Stimulated activated CD4-positive, alpha-beta T cell treated with anti-CD3 and anti-CD28 coated beads, Interleukin-12 subunit alpha, Interleukin-12 subunit beta, amount 100 ng/mL, for 48 hours (primary cell): ENCODE measurements at places on chromosomes 3 and 15.

DNA sequence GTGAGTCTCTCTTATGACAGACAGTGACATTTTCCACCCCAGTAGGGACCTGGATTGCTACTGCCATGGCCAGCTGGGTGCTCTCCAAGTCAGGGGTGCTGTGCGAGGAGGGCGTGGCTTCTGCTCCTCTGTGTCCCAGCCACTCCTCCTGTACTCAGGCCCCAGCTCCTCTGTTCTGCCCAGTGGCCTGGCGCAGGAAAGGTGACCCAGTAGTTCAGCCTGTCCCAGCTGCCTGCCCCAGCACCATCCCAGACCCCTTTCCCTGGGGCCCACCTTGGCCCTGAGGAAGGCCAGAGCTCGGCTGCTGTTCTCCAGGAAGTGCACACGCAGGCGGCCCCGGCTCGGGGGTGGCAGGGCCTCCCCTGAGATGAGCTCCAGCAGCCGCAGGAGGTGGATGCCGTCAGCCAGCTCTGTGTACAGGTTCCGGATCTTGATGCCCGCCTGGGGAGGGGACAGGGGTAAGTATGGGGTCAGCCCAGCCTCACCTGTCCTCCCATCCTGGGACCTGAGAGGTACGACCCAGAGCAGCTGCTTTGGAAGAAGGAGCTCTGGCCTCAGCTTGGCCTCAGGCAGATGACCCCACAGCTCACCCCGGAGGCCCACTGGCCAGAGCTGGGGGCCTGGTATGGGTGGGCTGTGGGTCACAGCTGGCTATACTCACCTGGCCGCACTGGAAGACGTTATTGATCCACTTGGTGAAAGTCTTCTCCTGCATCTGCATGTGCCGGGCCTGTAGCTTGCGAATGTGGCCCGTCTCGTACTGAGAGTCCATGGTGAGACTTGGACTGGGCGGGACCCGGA lies 1.0 kb downstream of the SPTBN5 start:
- no peak for DNase-seq

- no peak for DNase-seq
Measured at GRCh38 chr3:63980019-63980418, 43.3 kb downstream of the PSMD6 start.

DNA sequence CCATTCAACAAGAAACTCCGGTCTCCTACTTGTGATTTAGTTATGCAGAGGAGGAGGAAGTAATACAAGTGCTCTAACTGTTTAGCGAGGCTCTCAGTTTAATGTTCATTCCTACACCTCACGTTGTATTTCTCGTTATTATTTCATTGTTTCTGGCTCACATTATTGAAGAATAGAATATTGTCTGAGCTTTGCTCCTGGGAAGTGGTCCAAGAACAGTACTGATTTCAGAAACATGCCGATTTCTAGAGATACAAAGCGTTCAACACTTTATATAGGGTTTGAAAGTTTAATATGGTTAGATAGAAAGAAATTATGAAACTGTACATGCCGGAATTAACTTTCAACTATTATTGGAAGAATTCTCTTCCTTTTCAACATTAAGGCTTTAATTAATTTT lies 1145.5 kb downstream of the TBL1XR1 start:
- no peak for DNase-seq

DNA sequence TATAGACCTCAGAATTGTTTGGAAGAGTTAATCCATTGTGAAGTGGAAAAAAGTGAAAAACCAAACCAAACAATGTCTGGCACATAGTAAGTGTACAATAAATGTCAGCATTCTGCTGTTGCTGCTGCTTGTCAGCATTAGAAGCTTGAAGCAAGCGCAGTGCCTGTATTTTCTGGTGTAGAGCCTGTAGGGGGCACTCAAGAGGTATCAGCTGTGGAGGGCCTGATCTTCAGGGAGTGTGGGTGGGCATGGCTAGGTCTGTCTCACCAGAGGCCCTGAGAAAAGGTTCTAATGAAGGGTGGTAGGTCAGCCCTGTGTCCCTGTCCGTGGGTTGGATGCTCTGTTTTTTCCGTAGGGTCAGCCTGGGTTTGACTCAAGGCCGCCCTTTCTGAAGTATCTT lies 3.6 kb downstream of the ADAMTSL3 start:
- no peak for DNase-seq

DNA sequence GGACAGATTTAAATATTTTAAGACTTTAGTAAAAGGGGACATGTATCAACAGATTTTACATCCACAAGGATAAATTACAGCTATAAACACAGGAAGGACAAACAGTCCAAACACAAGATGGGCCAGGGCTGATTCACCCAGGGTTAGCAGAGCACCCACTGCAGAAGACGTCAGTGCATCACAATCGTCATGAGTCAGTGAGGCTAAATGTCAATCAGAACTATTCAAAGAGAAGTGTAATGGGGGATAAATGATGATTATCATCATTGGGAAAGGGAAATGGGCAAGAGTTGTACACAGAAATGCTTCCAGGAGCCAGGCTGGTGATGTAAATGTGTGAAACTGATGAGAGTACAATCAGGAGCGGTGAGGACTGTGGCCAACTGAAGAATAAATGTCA lies 226.8 kb downstream of the PLCL2 start:
- DNase-seq = no peak

GRCh38 chr15:48177383-48177765 lies 721 bp downstream of the MYEF2 start:
- no peak for DNase-seq

DNA sequence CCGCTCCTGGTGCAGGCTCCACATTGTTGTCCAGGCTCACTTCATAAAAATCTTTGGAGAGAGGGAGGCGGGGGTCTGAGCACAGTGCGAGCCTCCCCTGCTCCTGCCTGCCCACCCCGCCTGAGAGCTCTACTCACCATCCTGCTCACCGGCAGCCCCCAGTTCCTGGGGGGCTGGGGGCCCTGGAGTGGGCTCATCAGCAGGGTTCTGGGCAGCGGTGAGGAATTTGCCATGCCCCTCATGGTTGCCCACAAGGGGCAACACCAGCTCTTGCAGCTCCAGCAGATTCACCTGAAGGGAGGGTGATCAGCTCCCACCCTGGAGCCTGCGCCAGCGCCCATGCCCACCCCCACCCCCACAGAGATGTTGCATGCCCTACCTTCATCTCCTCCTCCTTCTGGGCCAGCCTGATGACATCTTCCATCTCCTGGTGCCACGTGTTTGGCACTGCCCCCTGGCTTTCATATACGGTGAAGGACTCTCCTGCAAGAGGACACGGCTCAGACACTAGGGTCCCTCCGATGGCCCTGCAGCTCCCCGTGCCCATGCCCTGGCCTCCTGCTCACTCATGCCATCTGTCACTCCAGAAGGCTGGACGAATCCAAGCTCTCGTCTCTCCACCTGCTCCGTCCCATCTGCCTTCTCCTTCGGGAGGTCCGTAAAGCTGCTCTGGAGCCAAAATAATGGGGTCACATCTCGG lies 162.1 kb downstream of the TBC1D2B start:
- no peak for DNase-seq

GRCh38 chr3:50365080-50365841 lies 5.9 kb upstream of the TMEM115 start:
- peak; percentile 91 for DNase-seq

DNA sequence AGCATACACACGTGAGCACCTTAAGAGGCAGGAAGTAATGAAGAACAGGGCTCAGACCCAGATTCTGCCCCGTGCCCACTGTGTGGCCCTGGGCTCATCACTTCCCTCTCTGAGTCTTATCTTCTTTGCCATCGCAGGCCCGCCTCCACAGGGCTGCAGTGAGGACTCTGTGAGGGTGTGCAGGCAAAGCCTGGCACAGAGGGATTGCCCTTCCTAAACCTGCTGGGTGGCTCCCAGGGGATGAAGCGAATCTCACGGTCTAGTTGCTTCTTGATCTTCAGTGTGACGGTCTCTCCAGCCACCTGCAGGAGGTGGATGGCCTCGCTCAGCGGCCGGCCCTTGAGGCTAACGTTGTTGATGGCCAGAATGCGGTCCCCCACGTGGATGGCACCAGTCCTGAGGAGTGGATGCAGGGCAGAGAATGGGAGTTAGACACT lies 32.8 kb downstream of the GRIP2 start:
- no peak for DNase-seq

GRCh38 chr3:175325440-175325839 lies 466.3 kb downstream of the NAALADL2 start:
- DNase-seq = no peak

GRCh38 chr3:139340784-139341183 lies 3.0 kb upstream of the MRPS22 start:
- DNase-seq = no peak
